ENCODE measurements at places on chromosomes 5 and 9. TPM values are rescaled to one million over a fixed set of nuclear protein-coding genes. Genes with fewer than 3 reads are reported as not detected.

OTP gene
- total RNA-seq: not detected

OMD gene
- not detected for total RNA-seq

CHD1 gene
- total RNA-seq: 96.1 TPM

PRDM9 gene
- total RNA-seq: not detected

UBAP2 gene
- total RNA-seq: 26.2 TPM

SH3GL2 gene
- not detected for total RNA-seq

DIAPH1 gene
- total RNA-seq: 111 TPM

Measured in B cell (primary cell).